Suppressor macrophage treated with lipopolysaccharide for 4 hours (primary cell): ENCODE measurements at places on chromosomes 1 and 21.

GRCh38 chr1:31434101-31434871, 21.3 kb downstream of the SERINC2 start:
- DNase-seq, result no peak

DNA sequence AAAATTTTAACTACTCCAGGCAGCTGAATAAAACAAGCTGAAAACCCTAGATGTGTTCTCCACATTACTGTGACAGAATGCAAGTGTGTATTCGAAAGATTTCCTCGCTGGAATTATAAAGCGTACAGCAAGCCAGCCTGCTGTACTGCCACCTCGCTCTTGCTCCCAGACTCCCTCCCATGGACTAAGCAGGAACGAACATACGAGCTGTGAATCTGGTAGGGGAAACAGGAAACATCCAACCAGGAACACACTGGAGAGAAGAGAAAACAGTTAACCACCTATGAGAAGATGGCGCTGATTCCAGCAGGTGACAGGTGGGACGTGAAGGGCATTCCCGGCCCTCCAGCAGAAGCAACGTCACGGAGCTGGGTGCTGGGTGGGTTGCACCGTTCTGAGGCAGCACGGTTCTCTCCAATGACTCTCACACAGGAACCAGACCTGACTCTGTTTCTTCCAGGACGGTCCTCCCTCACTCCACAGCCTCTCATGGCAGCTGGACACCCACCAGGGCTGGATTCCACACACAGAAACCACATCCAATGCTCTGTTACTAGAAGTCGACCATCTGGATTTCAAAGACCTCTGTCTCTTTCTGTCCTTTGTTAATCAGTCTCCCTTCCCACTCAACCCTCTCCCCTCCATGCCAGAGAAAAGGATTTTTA, 219.2 kb downstream of the RERE start:
- DNase-seq, result no peak

GRCh38 chr1:155261493-155261851, 688 bp downstream of the SCAMP3 start:
- no peak for DNase-seq

DNA sequence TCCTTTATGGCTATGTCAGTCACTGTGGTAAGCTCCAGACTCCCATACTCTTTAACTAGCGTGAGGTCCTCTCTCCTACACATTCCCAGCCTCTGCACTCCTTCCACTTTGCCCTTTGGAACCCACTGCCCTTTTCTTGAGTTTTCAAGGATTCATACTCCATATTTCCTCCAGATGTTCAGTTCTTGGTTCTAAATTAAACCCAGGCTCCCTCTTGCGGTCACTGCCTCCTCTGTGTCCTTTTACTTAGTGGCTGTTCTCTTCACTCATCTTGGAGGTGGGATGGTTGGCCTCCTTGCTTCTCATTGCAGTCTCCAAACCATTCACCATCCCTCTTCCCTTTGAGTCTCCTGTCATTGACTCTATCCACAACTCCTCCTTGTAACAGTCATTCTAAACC, 208.1 kb downstream of the TGFB2 start:
- DNase-seq, result no peak

DNA sequence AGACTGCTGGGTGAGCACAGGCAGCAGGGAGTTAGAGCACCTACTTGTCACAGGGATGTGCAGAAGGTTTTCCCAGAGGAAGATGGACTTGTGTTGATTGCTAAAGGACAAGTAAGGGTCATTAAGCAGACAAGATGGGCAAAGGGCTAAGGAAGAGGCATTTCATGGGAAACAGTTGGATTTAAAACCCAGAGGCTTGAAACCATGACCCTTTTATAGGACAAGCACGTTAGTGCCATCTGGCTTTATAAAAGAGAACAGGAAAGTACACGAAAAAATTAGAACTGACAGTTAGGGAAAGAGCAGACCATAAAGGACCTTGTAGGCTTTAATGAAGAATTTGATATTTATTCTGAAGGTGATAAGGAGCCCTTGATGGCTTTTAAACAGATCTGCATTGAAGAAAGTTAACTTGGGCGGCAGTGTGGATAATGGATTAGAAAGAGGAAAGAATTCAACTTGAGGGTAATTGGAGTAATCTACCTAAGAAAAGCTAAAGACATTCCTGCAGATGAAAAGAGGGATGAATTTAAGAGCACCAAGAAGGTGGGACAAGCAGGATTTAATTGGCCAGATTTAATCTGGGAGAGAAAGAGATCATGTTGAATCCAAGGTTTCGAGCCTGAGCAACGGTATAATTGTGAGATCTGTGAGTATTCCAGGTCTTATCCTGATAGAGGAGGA, 68.6 kb downstream of the ZC3H11B start:
- DNase-seq, result no peak

- peak; percentile 86 for DNase-seq
Measured at GRCh38 chr1:226627924-226628611, 79.5 kb downstream of the STUM start.

- DNase-seq, result no peak
Measured at GRCh38 chr1:155117610-155118009, 10.1 kb upstream of the EFNA1 start.
